RPMI7951 (cell line): ENCODE measurements at places on chromosomes 12 and 14. TPM values are rescaled to one million over a fixed set of nuclear protein-coding genes. Genes with fewer than 3 reads are reported as not detected.

The BCL11B gene
- 0.10 and 0.12 TPM in 2 replicates for total RNA-seq

The KITLG gene
- total RNA-seq = 4.7 and 5.4 TPM in 2 replicates

The CELA1 gene
- 0.10 TPM in 1 of 2 replicates, not detected in the other for total RNA-seq

The PRH2 gene
- total RNA-seq = not detected in 2 replicates

The PTCSC3 gene
- not detected in 2 replicates for total RNA-seq

The CCDC91 gene
- total RNA-seq = 14.3 and 16.2 TPM in 2 replicates

The GPR137C gene
- 0.49 and 1.1 TPM in 2 replicates for total RNA-seq

The MYF6 gene
- not detected in 2 replicates for total RNA-seq

The OR6C65 gene
- total RNA-seq = not detected in 2 replicates

- DNase-seq = peak; percentile 15
These were observed 27.0 kb downstream of the SENP1 start for GRCh38 chr12:48078901-48079300.

- DNase-seq = no peak
These were observed 1.1 kb downstream of the ALDH6A1 start for GRCh38 chr14:74083161-74083560.

DNA sequence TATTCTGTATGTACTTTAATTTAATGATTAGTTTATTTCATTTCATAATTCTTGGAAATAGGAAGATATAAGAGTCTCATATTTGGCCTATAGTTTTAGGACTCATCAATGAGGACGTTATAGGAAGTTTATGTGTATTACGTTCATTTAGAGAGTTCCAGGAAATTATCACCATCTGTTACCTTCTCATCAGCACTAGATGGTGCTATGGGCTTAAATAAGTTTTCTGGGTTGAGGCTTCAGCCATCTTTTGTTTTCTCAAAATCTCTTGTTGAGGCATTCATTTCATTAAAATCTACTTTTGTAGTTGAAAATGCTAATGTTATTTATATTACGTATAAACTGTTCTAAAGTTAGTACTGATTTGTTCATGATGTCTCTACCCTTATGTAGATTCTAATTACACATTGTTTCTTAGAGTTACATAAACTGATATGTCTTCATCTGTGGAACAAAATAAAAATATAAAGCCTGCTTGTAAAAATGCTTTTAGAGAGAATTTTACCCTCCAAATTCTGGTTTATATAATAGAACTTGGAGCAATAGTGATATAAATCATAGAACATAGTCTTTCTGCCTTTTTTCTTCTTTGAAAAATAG is 89.2 kb downstream of the CFAP54 start:
- peak; percentile 50 for DNase-seq

DNA sequence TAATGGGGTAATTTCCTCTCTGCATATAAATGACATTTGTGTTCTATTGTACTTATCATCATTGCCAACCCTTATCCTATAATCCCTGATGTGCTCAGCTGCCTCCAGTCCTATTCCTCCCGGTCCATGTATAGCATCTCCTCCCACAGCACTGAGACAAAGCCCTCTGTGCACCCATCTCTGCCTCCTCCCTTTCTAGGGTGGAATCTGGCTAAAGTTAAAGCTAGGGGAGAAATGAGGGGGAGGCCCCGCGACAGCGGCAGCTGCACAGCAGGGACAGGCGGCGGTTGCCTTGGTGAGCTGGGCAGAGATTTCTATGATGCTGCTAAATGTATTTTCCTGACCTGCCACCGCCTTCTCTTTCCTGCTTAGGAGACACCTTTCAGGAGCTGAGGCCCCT is 12.8 kb upstream of the ZDHHC22 start:
- no peak for DNase-seq

GRCh38 chr12:62482769-62483168 is 16.1 kb downstream of the MON2 start:
- DNase-seq = no peak

DNA sequence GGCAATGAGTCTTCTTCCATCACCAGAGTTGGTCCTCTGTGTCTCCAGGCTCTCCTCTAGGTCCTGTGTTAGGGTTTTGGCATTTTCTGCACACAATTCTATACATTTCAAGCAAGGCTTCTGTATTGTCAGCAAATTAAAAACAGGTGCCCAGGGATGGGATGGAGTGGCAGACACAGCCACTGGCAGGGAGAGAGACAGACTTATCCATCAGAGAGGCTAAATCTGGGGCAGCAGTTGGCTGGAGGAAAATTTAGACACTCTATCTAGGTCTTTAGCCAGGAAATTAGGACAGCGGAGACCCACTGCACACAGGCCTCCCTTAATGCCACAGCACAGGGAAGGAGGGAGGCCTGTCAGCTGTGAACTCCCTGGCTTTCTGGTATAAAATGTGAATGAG is 20.2 kb downstream of the PLEKHD1 start:
- no peak for DNase-seq

DNA sequence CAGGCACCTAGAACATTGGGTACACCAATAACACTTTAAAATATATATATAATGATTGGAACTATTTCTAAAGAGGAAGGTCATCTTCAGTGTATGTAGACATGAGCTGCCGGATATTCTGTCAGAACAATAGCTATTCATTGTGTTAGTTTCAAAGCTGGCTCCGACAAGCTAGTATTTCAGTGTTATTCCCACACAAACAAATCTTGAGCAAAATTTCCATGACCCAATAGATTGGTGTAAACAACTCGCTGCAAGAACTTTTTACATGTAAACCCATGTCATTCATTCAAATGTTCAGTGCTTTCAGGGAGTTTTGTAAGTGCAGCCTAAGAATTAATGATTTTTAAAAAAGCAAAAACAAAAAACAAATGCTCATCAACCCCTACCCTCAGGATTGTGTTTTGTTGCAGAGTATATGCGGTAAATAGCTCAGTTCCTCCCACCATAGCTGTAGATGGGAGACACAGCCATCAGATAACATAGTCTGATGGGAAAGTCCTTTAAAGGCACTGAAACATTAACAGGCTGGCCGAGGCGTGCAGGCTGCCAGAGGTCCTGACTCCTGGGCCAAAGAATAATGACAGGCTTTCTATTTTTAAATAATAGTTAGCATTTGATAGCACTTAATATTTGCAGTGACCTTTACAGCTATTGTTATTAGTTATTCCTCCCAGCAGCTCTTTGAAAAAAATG is 150.3 kb upstream of the ARHGAP5 start:
- DNase-seq = no peak

DNA sequence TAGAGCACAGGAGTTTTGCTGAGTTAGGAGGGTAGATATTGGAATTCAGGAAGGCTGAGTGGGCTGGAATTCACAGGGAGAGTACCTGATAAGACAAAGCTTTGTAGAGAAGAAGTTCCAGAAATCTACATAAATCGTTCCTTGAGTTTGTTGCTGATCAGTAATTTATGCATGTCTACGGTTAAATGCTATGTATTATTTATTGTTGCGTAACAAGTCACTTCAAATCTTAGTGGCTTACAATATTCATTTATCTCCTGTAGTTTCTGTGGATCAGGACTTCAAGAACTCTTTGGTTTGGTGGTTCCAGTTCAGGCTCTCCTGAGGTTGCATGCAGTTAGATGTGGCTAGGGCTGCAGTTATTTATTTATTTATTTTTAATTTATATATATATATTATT is 7.8 kb downstream of the PUS7L start:
- DNase-seq = no peak

GRCh38 chr12:1881936-1882335 is 36.5 kb downstream of the CACNA2D4 start:
- no peak for DNase-seq

DNA sequence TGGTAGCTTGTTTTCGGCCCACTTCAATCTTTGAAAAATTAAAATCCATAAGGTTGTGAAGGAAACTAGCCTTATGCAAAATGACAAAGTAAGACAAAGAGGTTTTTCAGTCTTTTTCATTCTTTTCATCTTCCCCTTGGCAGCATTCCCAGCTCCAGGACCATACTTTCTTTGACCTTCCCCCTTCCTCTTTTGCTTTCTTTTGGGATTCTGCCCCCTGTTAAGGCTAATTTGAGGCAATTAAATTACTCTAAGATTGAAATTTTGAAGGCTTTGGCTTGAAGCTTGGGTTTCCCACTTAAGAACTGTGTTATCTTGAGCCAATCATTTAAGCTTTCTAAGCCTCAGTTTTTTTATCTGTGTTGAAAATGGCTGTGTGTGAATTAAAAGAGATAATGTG is 124.9 kb downstream of the DACT1 start:
- no peak for DNase-seq

GRCh38 chr12:108312073-108312659 is 26.9 kb downstream of the CMKLR1 start:
- no peak for DNase-seq

- DNase-seq = no peak
These were observed 468.4 kb upstream of the STXBP6 start for GRCh38 chr14:25518364-25518763.
